ENCODE measurements at places on chromosomes 13 and 19. TPM values are rescaled to one million over a fixed set of nuclear protein-coding genes. Genes with fewer than 3 reads are reported as not detected.

Gene GNG7
- total RNA-seq = 1.2 TPM

Gene PCSK4
- 7.7 TPM for total RNA-seq

Gene CGB8
- 0.50 TPM for total RNA-seq

GRCh38 chr13:27496006-27496405, 45.6 kb upstream of the MTIF3 start:
- H3K27ac ChIP-seq = no peak overlapping the region
- H3K27me3 ChIP-seq = no peaks in the 10 kb centered on the region
- no peak for DNase-seq
- H3K4me1 ChIP-seq = no peaks in the 10 kb centered on the region
- H3K36me3 ChIP-seq = no peaks in the 10 kb centered on the region

DNA sequence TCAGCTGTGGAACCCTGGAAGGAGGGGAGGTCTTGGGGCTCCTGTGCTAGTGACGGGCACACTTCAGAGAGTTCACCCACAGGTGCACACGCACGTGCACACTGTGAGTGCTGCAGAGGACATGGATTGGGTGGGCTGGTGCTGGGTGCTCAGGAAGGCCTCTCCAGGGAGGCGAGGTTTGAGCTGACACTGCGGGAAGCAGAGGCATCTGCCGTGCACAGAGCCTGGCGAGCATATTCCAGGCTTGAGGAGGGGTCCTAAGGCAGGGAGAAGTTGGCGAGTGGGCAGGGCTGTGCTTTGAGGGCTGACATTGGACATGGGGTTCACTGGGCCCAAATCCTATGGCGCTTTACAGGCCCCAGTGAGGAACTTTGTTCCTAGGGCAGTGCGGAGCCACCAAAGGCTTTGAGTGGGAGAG, 25.6 kb downstream of the CCDC8 start:
- H3K27ac ChIP-seq = no peak overlapping the region
- peaks cover 10% of the 10 kb centered on the region for H3K4me1 ChIP-seq
- H3K27me3 ChIP-seq = no peaks in the 10 kb centered on the region
- no peaks in the 10 kb centered on the region for H3K36me3 ChIP-seq
- no peak for DNase-seq

GRCh38 chr13:105611424-105611823, 924.0 kb downstream of the EFNB2 start:
- H3K4me3 ChIP-seq = no peak overlapping the region
- no peak for DNase-seq
- H3K36me3 ChIP-seq = no peaks in the 10 kb centered on the region
- no peaks in the 10 kb centered on the region for H3K4me1 ChIP-seq
- no peaks in the 10 kb centered on the region for H3K27me3 ChIP-seq

GRCh38 chr19:14310055-14310454, 71.2 kb upstream of the ADGRE5 start:
- no peak overlapping the region for H3K4me3 ChIP-seq
- no peaks in the 10 kb centered on the region for H3K27me3 ChIP-seq
- no peaks in the 10 kb centered on the region for H3K36me3 ChIP-seq
- no peak overlapping the region for H3K27ac ChIP-seq
- H3K4me1 ChIP-seq = no peaks in the 10 kb centered on the region
- no peak for DNase-seq

GRCh38 chr13:92951273-92951890, 275.2 kb upstream of the GPC6 start:
- no peaks in the 10 kb centered on the region for H3K27me3 ChIP-seq
- no peak overlapping the region for H3K4me3 ChIP-seq
- no peak overlapping the region for H3K27ac ChIP-seq
- H3K36me3 ChIP-seq = no peaks in the 10 kb centered on the region

- peaks cover 9% of the 10 kb centered on the region for H3K4me1 ChIP-seq
- H3K27ac ChIP-seq = no peak overlapping the region
- no peaks in the 10 kb centered on the region for H3K27me3 ChIP-seq
- DNase-seq = no peak
- H3K4me3 ChIP-seq = no peak overlapping the region
Observed at GRCh38 chr13:22134261-22134660, 463.4 kb downstream of the FGF9 start.

DNA sequence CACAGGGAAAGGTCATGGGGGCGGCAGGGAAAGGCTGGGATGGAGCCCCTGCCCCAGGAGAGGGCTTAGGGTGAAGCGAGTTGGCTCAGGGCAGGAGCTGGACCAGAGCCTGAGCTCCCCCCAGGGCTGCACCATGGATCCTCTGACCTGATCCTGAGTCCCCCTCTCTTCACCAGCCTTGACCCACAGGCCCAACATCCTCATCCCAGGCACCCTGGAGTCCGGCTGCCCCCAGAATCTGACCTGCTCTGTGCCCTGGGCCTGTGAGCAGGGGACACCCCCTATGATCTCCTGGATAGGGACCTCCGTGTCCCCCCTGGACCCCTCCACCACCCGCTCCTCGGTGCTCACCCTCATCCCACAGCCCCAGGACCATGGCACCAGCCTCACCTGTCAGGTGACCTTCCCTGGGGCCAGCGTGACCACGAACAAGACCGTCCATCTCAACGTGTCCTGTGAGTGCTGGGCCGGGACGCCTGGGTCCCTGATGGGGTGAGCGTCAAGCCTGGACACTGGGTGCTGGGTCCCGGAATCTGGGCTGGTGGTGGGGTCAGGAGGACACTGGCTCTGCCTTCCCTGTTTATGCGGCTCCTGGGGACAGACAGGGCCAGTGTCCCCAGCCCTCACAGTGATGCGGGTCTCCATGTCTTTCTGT, 842 bp downstream of the SIGLEC9 start:
- H3K36me3 ChIP-seq = no peaks in the 10 kb centered on the region
- H3K27ac ChIP-seq = no peak overlapping the region

- no peaks in the 10 kb centered on the region for H3K4me1 ChIP-seq
- H3K36me3 ChIP-seq = no peaks in the 10 kb centered on the region
- no peak for DNase-seq
- no peak overlapping the region for H3K27ac ChIP-seq
- H3K27me3 ChIP-seq = no peaks in the 10 kb centered on the region
Observed at GRCh38 chr13:76512721-76513145, 373.5 kb downstream of the KCTD12 start.

All from hepatocyte (in vitro differentiated cells).